HCT116 (cell line): ENCODE measurements at places on chromosomes 2 and 18. TPM values are rescaled to one million over a fixed set of nuclear protein-coding genes. Genes with fewer than 3 reads are reported as not detected.

Gene ANKRD30BL
- total RNA-seq = not detected

Gene ST6GAL2
- not detected for total RNA-seq

- H3K36me3 ChIP-seq = peaks cover 5% of the 10 kb centered on the region; the same call in 1 of the 2 replicates
- H3K27me3 ChIP-seq = no peaks in the 10 kb centered on the region
- no peak overlapping the region for H3K4me3 ChIP-seq
- DNase-seq = no peak
- peaks cover 7% of the 10 kb centered on the region for H3K4me1 ChIP-seq
- no peak overlapping the region for H3K27ac ChIP-seq
Measured at GRCh38 chr2:58052978-58053377, 6.4 kb downstream of the VRK2 start.

Gene CPO
- total RNA-seq = 0.32 TPM

GRCh38 chr2:129237966-129238725 is 741.3 kb upstream of the RAB6C start:
- H3K27ac ChIP-seq = no peak overlapping the region
- no peaks in the 10 kb centered on the region for H3K36me3 ChIP-seq
- H3K27me3 ChIP-seq = peaks cover 10% of the 10 kb centered on the region; the same call in 1 of the 2 replicates

Gene DSG4
- total RNA-seq = 0.07 TPM

DNA sequence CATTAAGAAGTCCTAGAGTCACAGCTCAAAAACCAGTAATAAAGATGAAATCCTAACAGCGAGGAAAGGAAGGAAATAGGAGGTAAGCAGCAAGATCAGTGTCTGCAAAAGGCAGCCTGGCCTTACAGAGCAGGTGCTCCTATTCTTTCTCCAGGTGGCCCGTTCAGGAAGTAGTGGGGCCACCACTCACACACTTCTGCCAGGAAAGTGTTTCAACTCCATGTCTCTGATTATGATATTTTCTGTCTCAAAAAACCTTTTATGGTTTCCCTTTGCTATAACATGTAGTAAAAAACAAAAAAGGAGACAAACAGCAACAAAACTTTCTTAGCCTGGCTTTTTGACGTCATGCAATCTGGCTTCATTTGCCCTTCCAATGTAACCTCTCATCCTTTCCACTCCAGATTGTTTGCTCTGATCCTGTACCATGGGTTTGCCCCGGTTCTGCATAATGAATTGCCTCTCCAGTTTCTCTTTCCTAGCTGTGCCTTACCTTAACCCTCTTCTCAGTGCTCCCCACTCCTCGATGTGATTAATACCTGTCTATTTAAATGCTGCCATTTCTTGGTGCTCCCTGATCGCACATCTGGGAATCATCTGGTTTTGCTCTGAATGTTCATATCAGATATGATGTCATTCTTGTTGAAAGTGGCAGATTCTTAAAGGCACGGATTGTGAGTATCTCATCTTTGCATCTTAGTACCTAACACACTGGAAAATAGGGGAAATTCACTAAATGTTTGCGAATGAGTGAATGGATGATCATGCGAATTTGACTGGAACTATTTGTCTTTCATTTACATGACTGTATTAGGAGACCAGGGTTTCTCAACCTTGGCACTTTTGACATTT is 50.6 kb upstream of the PTPRM start:
- H3K4me1 ChIP-seq = no peaks in the 10 kb centered on the region
- no peak for DNase-seq
- no peaks in the 10 kb centered on the region for H3K27me3 ChIP-seq
- H3K36me3 ChIP-seq = no peaks in the 10 kb centered on the region
- H3K4me3 ChIP-seq = no peak overlapping the region
